ENCODE measurements at places on chromosomes 12 and 14. TPM values are rescaled to one million over a fixed set of nuclear protein-coding genes. Genes with fewer than 3 reads are reported as not detected.
A peak's percentile ranks its signal among the peaks of the same experiment; 100 is the strongest.

DNA sequence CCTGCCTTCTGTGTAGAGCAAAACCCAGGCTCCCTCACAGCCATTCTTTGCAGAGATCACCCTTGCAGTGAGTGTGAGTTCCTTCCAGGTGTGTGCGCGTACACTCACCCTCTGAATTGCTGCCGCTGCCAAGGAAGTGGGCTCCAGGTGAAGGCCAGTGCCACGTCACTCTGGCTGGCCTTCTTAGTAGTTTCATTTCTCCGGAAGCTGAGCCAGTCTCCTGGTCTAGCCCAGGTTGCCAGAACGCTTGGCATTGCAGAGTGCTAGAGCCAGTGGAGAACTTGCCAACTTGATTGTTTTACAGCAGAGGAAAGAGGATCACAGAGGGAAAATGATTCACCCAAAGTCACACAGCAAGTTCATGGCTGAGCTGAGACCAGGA is 11.0 kb downstream of the CBLN3 start:
- DNase-seq, result no peak

DNA sequence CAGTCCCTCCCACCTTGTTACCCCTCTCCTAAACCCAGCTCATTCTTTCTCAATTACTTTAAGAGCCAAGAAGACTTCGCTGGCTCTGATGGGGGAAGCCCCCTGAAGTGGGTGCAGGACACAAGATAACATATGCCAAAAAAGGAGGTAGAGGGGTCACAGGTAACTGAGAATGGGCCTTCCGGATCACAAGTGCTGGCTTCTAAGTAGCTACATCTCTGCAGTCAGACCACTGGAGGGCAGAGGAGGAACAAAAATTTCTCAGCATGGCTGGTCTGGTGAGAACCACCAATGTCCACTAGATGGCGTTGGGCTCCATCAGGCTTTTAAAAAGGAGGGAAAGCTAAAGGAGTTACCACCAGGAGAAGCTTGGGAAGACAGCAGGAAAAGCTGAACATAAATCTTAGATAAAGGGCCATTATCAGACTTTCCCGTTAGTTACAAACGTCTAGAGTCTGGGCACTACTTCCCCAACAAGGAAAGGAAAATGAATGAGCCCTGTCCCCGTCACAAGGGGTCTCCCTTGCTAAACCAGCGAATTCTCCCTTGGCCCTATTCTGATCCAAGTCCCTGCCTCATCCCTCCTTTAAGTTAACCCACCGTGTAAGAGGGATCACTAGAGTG is 11.6 kb upstream of the CDH24 start:
- no peak for DNase-seq

- DNase-seq, result no peak
These were observed 15.6 kb upstream of the MCRS1 start for GRCh38 chr12:49583366-49584094.

DNA sequence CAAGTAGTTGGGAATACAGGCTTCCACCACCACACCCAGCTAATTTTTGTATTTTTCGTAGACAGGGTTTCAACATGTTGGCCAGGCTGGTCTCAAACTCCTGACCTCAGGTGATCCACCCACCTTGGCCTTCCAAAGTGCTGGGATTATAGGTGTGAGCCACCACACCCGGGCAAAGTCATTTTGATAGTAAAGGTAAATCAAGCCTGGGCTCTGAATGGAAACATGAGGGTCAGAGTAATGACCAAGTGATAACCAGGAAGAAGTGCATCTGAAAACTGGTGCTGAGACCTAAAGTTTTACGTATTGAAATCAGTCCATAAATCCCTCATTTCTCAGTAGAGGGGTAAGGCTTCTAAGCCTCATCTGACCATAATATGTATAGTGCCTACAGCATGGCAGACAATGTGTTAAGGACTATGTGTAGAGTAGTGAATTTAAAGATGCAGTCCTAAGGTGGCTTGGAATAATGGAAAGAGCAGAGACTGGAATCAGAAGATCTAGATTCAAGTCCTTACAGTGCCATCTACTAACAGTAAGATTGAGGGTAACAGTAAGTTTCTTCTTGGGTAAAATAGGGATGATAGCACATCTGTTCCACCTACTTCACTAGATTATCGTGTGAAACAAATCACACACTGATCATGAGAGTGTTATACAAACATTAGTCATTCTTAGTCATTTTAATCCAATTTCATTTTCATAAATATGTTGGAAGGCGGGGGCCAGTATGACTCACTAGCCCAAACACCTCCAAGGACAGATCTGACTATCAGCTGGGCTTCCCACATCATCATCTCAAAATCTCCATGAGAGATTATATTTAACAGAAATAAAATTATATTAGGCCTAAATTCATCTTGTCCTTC is 11.2 kb downstream of the MAP4K5 start:
- DNase-seq, result no peak

DNA sequence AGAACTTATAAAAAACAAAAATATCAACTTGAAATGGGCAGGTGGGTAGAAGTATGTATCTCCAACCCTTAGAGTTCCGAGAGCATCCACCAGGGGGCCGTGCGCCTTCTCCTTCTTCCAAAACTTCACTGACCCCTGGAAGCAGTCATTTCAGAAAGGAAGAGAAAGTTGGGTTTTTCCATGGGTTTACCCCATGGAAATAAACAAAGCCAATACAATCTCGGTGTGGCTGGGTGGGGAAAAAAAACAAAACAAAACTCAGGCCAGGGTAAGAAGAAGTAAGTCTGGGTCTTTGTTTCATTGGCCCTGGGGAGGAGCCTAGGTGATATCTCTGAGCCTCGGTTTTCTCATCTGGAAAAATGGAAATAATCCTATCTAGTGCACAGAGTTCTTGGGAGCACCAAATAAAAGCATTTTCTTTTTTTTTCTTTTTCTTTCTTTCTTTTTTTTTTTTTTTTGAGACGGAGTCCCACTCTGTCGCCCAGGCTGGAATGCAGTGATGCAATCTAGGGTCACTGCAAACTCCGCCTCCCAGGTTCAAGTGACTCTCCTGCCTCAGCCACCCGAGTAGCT is 33.6 kb upstream of the HNF1A start:
- no peak for DNase-seq

DNA sequence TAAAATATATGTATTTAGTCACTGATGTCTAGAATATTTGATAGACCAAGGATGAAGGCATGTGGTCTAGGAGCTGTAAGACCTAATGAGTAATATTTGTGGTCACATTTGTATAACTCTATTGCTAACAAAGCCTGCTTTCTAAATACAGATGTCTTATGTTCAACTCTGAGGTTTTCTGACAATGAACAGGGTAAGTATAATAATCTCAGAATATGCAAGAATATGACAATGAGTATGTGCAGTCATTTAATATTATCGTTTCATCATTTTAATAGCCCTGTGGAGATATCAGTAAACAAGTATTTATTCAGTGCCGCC is 389.6 kb downstream of the LRIG3 start:
- no peak for DNase-seq

Gene ENDOU
- total RNA-seq, result not detected

- DNase-seq, result no peak
These were observed 728.5 kb downstream of the FSCB start for GRCh38 chr14:43778570-43778936.

Gene SRRM4
- not detected for total RNA-seq

DNA sequence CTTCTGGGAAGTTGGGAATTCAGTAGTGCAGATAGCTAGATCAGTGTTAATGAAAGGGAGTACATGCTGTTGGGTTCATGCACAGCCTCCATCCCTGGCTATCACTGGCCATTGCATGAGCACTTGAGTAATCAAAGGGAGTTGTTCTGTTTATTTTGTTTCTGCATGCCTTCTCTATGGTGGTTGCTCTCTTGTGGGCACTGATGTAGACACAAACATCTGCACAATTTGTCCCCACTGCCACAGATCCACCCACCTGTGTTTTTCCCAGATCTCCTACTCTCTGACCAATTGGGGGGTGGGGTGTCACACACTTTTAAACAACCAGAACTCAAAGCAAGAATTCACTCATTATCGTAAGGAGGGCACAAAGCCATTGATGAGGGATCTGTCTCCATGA is 89.7 kb upstream of the DHRS4 start:
- no peak for DNase-seq

Gene ANO2
- 4.6 TPM for total RNA-seq

DNA sequence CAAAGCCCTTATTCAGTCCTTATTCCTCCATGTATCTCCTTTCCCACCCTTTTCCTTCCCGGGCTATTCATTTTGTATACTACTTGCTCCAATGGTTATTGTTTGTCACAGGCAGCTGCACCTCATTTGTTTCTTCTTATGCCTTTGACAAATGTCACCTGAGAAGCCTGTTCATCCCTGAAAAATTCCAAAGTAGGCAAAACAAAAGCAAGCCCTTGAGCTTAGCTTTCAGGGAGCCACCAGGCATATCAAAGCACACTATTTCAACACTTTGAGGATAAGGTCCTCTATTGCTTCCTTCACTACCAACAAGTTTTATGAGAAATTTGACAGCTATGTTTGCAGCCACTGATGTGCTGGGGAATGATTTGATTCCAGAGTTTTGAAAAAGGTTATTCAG is 738.7 kb upstream of the LMO3 start:
- DNase-seq, result no peak

DNA sequence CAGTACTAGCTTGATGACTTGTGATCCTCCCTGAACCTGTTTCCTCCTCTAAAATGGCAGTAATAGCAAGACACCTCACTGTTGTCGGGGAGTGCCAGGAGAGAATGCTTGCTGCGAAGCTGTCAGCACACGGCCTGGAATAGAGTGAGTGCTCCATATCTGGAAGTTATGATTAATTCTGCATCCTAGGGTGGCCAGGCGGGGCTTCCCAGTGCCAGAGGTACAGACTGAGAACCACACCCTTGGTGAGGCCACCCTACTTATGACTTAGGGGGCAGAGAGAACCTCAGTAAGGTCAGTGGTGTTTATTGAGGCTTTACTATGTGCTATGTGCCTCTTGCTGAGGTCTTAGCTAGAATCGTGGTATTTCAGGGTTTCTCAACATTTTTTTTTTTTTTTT is 20.1 kb downstream of the MORN3 start:
- DNase-seq, result no peak

- DNase-seq, result peak; percentile 62
These were observed 248.2 kb downstream of the DPF3 start for GRCh38 chr14:72645706-72646105.

Gene SLCO1B1
- total RNA-seq, result not detected

- no peak for DNase-seq
These were observed 19.3 kb downstream of the CPM start for GRCh38 chr12:68913682-68914081.

DNA sequence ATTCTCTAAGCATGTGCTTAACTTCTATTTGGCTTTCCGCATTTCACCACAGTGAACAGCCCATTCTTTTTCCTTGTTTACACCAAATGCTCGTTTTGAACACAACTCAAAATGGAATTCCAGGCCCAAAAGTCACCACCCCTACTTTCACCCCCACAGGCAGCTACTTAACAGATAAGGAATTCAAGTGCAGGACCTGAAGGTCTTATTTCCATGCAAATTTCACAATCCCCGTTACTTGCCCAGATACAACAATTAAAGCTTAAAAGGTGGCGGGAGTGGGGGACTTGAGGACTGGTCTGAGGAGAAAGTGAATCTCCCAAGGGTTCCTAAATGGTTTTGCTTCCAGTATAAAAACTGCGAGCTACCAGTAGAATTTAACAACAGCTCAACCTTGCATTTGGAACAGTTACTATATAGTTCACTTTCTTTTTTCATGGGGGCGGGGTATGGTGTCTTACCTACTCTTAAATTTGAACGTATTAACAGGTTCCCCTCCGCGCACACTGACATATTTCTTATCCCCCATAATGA is 3.7 kb downstream of the USP44 start:
- no peak for DNase-seq

DNA sequence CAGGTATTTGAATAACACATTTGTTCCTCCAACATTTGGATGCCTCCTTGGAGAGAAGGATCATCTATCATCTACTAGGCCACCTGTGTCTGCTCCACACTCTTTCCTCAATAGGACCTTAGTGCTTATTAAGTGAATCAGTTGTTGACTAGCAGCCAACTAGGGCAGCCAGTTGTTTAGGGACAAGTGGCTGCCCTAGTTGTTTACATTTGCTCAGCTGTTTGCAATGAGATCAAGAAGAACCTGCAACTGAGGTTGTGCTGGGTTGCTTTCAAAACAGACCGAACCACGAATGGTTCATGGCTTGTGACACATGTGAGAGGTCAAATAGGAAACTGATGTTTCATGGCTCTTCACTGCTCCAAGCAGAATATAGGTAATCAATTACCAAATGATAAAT is 53.8 kb downstream of the TMCC3 start:
- no peak for DNase-seq

DNA sequence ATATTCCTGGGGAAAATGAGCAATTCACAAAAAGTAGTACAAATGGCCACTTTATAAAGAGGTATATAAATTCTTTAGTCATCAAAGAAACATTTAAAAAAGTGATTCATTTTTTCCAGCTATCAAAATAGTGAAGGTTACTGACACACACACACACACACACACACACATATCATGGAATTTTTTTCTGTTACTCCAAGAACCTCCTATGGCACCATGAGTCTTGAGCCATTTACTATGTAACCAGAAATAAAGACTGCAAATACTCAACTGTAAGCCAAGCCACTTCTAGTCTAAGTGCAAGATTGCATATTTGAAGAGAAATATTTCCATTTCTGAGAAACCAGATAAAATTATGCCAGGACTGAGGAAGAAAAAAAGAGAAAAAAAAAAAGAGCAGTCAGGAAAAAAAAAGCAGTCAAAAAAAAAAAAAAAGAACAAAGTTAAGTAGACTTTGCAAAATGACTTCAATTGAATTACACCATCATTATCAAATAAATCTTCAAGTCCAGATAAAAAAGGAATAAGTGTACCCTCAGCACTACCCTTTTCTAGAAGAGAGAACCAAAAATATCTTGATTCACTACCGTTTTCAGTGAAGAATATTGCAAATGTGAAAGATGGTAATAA is 275.7 kb downstream of the DAD1 start:
- no peak for DNase-seq

- DNase-seq, result no peak
These were observed 20.7 kb downstream of the ATXN2 start for GRCh38 chr12:111578276-111578970.

DNA sequence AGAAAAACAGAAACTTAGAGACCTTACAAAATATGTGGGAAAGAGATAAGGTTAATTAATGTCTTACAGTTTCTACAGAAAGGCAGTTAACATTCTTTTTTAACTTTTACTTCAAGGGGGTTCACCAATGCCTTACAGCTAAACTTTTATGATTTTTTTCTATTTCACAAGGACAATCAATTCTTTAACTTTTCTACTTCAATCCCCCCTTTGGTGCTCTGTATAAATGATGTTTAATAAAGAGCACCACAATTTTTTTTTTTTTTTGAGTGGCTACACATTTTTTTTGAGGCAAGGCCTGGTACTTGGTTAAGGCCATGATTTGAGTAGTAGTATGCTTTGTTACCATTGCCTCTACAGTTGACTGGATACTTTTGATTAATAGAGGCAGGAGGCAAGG is 279.6 kb downstream of the PRKD1 start:
- DNase-seq, result no peak

- no peak for DNase-seq
These were observed 211.9 kb downstream of the APAF1 start for GRCh38 chr12:98856897-98857540.

DNA sequence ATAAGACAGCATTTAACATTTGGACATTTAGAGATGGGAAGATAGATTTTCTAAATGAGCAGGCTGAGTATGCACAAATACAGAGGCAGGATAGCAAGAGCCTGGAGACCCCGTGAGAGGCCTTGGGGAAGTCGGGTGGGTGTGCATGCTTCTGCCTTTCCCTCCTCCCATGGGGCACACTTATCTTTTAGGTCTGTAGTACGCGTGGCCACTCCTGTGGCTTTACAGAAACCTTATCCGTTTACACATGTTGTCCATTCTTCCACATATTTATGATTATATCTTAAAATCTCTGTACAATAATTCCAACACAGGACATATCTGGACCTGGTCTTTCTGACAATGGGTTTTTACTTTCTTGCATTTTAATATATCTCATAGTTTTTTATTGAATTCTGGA is 33.6 kb downstream of the GYS2 start:
- no peak for DNase-seq

Gene SRGAP1
- 15.4 TPM for total RNA-seq
